ENCODE measurements at places on chromosomes 16 and 17.

- no peak for DNase-seq
These were observed 75.8 kb upstream of the TRAP1 start for GRCh38 chr16:3793161-3793576.

DNA sequence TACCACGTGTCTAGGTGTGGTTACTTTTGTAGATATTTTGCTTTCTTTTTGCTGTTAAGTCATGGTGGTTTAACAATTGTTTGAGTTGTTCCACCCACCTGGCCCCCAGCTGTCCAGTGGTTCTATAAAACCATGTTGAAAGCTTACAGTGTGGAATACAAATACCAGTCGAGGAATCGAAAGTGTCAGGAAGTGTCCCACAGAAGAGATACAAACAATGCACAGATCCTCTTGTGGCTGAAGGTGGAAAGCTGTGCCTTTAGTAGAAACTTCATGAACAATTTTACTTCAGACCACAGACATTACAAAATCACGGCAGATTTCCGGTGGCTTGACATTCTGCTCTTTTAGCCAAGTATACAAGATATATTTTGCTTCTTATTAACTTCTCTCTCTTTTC, 782.4 kb upstream of the SOX9 start:
- DNase-seq = no peak

DNA sequence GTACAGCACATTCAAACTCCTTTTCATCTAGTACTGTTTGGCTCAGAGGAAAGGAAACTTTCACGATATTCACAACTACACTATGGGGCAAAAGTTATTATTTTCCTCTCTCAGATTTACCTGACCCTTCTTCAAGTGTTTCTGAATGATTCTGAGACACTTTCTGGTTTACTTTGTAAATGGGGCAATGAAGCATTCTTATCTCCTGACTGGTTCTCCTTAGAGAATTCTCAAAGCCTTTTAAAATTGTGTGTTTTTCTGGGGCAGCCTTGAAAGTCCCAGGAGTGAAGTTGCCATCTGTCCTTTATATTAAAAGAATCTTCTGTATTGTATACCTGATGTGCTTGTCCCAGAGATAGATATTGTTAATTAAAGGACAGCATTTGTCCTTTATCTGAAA, 264.9 kb downstream of the FTO start:
- DNase-seq = no peak

GRCh38 chr16:88264641-88265285, 118.0 kb upstream of the ZNF469 start:
- DNase-seq = peak; percentile 18

DNA sequence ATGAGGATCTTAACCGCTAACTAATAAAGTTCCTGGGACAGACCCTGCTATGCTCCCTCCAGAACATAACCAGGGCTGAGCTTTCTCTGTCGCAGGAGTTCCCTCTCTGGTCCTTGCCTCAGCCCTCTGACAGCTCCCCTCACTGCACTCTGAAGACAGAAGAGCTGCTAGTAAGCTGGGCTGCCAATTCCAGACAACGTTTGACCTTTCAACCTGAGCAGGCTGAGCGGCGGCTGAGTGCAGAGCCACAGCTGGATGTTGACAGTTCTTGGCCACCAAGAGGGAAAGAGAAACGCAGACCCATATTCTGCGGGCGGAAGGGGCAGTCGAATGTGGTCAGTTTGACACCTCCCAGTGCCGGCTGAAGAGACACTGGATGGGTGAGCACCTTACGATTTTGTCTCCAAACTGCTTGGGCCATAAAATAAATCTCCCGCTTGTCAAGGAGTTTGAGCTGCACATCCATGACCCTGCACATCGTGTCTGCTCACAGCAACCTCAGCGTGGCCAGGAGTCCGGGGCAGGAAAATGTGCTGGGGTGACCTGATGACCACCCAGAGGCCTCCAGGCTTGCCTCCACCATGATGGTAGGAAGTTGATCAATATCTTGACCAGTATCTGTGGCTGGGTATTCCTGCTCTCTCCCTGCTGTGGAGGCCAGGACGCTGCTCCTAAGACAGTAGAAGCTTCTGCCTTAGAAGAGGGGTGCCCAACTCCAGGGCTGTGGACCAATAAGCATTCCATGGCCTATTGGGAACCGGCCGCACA, 209.2 kb downstream of the PARN start:
- no peak for DNase-seq

DNA sequence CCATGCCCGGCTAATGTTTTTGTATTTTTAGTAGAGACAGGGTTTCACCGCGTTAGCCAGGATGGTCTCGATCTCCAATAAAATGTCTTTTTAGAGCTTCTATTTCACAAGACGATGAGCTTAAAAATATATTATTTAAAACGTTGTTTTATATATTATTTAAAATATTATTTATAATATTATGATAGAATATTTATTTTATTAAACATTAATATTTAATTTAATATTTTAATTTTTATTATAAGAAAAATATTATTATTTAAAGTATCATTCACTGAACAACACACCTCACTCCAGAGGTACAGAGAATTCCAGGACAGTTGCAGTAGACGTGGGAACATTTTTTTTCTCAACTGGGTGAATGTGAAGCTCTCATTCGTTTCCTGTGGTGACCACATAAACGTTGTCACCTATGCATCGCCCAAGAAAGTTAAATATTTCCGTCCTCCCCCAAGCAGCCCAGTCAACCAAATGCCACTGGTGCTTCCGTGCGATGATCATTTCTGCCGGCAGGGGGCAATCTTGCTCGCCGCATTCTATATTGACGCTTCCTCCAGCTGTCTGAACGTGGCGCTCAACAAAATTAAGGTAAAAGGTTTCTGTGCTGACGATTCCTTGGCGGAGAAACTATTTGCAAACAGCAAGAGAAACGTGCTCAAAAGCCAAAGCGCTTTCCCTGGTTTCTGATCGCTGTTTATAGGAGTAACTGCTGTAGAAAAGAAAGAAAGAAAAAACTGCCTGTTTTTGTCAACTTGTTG, 41.7 kb upstream of the PRSS54 start:
- DNase-seq = peak; percentile 89

DNA sequence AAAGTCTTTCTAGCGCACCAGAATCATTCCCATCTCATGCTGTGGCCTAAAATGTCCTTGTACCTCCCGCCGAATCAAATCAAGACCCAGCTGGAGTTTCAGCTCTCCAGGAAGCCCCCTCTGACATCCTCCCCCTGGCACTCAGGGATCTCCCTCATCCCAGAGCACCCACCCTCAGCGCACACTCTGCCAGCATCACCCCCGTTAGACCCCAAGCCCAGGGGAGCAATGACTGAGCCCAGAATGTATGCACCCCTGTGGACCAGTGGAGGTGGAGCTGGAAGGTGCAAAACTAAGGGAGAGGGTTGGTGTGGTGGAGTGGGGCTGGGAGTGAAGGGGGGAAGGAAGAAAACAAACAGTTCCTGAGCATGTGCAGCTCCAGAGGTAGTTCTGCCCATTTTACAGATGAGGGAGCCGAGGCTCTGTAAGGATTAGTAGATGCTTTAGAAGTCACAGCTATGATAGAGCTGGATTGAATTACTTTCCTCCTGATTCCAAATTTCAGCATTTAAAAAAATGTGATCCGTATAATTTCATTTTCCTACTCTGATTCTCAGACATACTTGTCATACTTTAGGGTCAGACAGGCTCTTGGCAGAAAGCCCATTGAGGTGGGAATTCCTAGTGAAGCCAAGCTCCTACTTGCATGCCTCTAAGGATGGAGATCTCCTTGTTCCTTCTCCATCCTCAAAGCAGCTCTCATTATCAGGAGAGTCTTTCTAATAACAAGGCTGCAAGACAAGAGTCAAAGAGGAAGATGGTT, 242.7 kb downstream of the KATNIP start:
- no peak for DNase-seq

DNA sequence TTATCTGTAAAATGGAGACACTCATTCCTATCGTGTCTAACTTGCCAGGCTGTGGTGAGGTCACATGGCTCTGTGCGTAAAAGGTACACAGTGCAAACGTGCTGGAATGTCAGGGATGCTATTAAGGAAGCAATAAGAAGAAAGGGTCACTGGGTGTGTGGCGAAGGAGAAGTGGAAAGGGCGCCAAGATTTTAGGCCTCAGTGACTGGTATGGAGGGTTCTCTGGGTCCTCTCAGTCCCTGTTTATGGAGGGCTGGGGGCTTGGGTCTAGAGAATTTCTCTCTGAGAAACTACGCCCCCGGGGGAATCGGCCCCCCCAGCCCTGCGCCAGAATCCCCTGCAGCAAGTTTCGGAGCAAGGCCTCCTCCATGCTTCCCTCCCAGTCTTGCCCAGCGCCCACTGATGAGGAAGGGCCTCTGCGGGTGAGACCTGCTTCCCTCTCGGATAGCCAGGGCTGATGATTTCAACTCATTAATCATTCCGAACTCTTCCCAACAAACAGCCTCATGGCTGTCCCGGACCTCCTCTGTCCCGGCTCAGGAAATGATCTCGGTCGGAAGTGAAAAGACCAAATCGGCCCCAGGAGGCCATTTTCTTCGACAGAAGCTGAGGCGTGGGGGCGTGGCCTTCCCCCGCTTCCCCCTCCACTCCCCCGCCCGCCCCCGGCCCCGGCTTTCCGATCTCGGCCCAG, 1.2 kb upstream of the HEXIM1 start:
- peak; percentile 80 for DNase-seq

- no peak for DNase-seq
These were observed 870 bp upstream of the ZC3H7A start for GRCh38 chr16:11797957-11798299.

DNA sequence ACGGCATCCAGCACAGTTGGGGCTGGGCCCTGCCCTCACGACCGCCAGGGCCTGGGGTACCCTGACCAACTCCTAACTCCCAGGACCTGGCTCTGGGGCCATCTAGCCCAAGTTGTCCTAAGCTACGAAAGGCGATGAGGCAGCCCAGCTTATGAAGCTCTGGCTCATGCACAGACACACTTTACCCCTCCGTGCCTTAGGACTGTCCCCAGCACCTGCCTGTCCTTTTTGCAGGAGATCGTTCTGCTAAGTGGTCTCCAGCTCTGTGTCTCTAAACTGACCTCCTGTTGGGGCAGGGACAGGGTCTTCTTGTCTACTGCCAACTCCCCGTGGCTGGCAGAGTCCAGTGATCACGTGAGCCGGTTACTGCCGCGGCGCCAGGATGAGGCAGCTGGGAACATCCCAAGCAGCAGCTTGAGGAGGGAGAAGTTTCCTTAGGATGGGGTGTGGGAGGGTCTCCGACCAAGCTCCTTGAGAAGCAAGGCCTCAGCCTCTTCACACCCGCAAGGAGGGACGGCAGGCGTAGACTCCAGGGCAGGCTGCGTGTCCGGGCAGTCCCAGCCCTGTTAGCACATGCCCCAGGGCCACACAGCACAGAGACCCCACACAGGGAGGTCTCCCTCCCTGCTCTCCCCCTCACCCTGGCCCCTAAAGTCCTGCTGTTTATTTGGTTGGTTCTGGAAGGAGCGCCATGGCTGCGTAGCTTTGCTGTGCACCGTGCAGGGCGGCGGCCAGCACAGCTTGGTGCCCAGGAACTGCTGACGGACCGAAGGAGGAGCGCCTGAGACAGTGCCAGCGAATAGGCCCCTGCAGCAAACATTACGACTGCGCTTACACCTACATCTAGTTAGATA, 16.4 kb upstream of the METRNL start:
- no peak for DNase-seq

GRCh38 chr16:86953631-86954391, 363.4 kb downstream of the C16orf95 start:
- no peak for DNase-seq

DNA sequence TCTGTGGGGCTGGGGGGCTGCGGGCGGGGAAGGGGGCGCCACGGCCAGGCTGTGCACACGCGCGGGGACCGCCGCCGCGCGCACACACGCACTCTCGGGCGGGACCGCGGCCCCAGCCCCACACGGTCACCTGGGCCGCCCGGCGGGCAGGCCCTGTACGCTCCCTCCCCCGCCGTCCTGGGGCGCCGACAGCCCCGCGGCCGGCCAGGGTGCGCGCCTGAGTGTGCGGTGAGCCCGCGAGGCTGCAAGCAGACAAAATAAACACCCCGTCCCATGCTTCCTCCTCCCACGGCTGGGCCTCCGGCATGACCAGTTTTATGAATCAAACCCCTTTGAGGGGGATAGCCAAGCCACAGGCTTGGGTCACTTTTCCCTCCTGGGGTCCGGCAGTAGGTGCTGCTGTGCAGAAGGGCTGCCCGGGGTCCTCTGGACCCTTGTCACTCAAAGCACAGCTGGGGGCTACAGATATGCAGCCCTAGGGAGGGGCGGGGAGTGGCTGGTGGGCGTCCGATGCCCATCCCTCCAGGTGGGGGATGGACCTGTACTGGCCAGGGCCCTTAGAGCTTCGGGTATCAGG, 441 bp downstream of the VASN start:
- DNase-seq = no peak

DNA sequence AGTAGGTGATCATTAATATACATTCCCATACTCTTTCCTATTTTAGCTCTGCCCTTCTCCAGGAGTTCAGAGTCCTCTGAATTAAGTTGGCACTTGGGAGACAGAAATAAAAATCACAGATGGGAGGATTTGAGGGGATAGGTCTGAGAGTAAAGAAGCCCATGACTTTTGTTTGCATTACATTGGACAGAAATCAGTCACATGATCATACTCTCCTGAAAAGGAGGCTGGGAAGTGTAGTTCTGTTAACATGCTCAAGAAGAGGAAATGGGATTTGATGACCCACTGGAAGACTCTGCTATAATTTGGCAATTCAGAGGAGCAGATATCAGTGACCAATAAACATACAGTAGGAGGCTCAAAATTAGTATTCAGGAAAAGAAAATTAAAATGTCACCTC, 674.9 kb upstream of the C16orf82 start:
- no peak for DNase-seq

- no peak for DNase-seq
These were observed 29.1 kb upstream of the SHCBP1 start for GRCh38 chr16:46650254-46650623.

- no peak for DNase-seq
These were observed 18.1 kb upstream of the MAF start for GRCh38 chr16:79618692-79619050.

DNA sequence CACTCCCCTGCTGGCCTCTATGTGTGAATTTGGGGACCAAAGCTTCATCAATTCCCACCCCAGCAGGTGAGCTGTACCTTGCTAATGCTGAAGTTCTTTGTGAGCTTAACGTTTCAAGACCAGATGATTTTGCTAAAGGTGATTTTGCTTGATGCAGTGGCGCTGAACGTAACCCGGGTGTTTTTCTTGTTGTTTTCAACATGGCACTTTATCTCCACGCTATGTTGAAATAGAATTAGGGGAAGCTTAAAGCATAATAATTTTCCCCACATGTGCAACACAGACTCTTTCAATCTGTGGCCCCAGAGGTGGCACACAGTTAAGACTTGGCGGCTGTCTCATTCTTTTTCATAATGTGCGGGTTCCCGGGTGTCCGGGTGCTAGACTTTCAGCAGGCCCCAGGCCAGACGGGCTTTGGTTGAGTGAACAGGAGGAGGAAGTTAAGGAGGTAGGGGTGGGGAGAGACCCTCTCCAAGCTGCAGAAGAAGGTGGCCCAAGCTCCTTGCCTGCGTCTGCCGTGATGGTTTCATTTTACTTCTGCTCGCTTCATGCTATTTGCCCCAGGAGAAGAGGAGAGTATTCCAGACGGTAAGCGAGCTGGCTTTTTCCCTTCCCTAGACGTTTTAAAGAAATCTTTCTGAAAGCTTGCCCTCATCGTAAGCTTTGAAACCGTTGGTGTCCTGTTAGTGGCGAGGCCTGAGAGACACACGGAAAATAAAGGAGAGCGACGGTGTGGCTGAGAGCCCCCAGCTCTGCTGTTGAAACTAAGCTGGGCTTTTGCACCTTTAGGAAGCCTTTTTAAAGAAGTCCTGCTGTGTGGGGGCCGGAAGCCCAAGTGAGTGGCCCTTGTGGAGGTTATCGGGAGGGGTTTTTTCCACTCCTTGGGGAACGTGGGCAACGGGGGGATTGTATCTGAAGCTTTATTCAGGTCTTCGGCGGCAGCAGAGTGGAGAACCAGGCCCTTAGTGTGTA, 4.2 kb downstream of the FOXC2 start:
- no peak for DNase-seq

GRCh38 chr16:88526008-88526905, 43.9 kb upstream of the ZC3H18 start:
- DNase-seq = no peak

Data from neuronal stem cell (in vitro differentiated cells).